ENCODE measurements at places on chromosomes 11 and 22. TPM values are rescaled to one million over a fixed set of nuclear protein-coding genes. Genes with fewer than 3 reads are reported as not detected.

CYB5R2 gene
- total RNA-seq, result 10.5 TPM

MRGPRF gene
- 84.3 TPM for total RNA-seq

BCO2 gene
- 13.5 TPM for total RNA-seq

SBF1 gene
- 51.4 TPM for total RNA-seq

DDI1 gene
- total RNA-seq, result not detected

HSPB2 gene
- 0.21 TPM for total RNA-seq

PANX2 gene
- total RNA-seq, result 0.35 TPM

TENM4 gene
- total RNA-seq, result 6.4 TPM

RIBC2 gene
- 2.4 TPM for total RNA-seq

CADM1 gene
- 40.2 TPM for total RNA-seq

- DNase-seq, result peak; percentile 24
These were observed 15.1 kb downstream of the UQCR10 start for GRCh38 chr22:29782061-29782845.

DNA sequence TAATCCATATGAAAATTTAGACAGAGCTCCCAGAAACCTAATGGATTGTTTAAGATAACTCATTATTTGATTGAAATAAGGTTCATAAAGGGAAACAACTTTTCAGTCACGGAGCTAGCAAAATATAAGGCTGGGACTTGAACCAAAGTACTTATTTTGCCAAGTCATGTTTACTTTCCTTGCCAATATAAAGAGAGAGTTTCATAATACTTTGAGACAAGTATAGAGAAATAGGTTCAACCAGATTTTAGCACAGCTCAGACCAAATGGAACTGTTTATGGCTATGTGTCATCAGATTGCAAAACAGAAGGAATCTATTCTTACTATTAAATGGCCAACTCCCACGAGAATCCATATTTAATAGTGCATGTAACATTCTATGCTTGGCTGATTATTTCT, 1517.5 kb upstream of the TENM4 start:
- DNase-seq, result no peak

DNA sequence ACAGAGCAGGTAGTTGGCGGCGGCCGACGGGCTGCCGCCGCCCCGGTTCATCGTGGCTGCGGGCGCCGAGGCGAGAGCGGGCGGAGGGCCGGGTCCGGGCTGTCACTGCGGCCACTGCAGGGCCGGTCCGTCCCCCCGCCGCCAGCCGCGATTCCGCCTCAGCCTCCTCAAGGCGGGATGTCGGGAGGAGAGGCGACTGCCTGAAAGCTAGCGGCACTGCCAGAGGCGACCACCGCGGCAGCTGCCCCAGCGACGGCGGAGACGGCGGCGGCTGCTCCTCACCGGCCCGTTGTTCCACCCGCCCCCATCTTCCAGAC, 234 bp downstream of the SESN3 start:
- no peak for DNase-seq

GRCh38 chr11:92130421-92130831, 94.2 kb upstream of the FAT3 start:
- DNase-seq, result no peak

DNA sequence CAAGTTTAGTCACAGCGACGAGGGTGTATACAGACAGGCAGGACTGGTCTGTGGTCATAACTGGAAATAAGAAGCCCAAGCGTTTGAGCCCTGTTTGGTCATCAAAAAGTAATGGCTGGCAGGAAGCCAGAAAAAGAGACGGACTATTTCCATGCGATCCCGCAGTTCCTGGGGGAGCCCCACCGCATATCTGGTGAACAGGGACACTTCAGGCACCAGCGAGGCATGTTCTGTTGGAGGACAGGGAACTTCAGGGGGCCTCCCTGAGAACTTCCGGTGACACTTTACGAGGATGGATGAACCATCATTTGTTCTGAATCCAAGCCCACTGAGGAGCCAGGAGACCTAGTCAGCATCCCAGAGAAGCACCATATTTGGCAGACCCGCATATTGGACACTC, 29.7 kb upstream of the TRIM29 start:
- no peak for DNase-seq

- peak; percentile 63 for DNase-seq
These were observed 11.8 kb upstream of the APLNR start for GRCh38 chr11:57248780-57249383.

GRCh38 chr11:28697920-28698827, 590.0 kb downstream of the METTL15 start:
- DNase-seq, result peak; percentile 13

DNA sequence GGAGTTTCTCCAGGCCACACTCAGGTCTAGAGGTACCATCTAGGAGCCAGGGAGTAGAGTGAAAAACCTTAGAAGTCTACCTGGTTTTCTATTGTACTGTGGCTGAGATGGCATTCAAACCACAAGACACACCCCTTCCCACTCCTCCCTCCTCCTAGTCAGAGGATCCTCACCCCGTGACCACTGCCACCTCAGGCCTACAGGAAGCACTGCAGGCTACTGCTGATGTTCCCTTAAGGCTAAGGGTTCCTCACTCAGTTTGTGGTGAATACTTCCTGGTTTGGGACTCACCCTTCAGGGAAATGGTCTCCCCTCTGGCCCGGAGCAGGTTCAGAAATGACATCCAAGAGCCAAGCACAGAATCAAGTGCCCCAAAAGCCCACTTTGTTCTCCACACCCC, 1293.9 kb downstream of the JRKL start:
- DNase-seq, result no peak

DNA sequence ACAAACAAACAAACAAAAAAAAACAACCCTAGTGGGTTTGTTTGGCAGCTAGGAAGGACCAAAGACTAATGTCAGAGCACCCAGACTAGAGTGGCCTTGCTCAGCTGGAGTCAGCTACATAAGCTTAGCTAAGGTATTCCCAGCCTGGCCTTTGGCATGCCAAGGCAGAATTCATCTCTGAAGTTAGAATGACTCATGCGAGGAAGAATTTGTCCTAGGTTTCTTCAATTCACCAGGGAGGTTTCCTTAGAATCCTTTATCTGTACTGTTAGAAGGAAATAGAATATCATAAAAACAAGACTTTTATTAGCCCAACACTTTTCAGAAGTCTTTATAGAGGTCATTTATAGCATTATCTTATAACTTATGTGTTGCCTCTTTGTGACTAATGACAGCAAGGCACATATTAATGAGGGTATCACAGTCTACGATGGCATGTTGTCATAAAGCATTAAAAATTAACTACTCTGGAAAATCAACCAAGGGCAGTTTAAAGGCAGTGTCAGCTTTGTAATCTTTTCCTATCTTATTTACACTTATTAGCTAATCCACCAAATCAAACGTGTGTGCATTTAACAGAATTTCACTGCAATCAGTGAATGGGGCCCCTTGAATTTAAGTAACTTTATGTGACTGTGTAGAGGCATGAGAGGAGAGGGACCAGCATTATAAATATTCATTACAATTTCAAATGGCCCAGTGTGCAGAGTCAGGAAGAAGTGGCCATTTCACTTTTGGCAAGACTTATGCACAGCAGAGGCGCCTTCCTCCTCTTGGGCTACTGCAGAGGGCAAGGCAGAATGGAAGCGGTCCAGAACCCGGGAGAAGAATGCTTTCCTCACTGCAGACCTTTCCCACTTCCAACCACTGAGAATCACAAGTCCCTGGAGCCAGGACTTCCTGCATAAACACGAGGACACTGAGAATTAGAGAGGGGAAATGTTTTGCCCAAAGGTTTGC, 36.3 kb downstream of the SLC5A1 start:
- DNase-seq, result no peak

- no peak for DNase-seq
These were observed 72.1 kb upstream of the TENM4 start for GRCh38 chr11:79512706-79513469.

GRCh38 chr11:11618973-11619435, 2.8 kb downstream of the GALNT18 start:
- DNase-seq, result no peak

GRCh38 chr22:43236411-43237166, 49.7 kb upstream of the TTLL12 start:
- DNase-seq, result no peak

DNA sequence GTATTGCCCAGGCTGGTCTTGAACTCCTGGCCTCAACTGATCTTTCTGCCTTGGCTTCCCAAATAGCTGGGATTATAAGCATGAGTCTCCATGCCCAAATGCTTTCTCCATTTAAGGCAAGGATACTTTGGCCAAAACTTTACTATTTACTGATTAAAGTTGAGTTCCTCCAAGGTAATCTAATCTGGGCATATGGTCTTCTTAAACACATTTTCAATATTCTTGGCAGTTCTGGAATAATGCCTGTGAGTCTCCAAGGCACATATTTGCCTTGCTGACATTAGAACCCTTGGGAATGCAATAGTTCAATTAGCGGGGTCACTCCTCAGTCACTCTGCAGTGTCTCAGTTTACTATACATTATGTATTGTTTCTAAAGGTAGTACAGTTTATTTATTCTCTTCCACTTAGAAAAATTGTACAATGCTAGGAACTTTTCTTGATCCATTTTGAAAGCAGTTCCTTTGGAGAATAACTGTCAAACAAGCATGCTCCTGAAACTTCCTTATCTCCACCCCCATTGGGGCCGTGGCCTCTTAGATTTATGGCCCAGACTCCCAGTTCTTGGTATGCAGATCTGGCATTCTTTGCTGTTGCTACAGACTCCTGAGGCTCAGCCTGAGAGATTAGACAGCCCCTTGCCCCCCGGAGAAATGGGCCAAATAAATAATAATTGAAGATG, 13.1 kb upstream of the RAB38 start:
- no peak for DNase-seq

- peak; percentile 37 for DNase-seq
These were observed 13.3 kb downstream of the ARHGAP1 start for GRCh38 chr11:46686886-46687795.

GRCh38 chr22:50542416-50542927, 3.2 kb upstream of the KLHDC7B start:
- DNase-seq, result no peak

DNA sequence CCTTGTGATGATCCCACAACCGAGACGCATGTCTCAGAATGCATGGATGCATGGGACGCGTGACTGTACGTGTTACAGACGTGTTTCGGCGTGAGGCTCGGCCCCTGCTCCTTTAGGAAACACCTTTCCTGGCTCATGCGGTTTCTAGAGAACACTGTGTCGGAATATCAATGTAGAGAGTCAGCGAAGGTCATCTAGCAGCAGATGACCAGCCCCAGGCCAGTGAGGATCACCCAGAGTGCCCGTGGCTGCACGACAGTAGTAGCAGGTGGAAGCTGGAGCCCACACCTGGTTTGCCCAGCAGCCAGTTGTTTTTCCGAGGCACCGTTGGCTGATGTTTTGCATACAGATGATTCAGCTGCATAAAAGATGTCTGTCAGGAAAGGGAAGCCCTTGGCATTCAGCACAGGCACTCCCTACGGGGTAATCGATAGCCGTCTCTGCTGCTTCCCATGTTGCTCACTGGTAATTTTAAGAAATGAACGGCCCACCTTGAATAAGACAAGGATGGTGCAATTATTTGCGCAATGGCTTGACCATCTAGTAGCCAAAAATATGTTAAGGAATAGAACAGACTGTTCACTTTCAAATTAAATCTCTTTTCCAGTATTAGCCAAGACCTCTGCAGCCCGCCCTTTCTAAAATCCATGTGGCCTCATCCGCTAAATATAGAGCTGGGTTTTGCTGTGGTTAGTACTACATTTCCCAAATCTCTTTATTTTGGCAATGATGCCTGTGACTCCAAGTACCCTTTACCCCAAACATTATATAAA, 1.1 kb upstream of the CLTCL1 start:
- peak; percentile 42 for DNase-seq

- no peak for DNase-seq
These were observed 124.4 kb downstream of the CTTN start for GRCh38 chr11:70522593-70523311.

DNA sequence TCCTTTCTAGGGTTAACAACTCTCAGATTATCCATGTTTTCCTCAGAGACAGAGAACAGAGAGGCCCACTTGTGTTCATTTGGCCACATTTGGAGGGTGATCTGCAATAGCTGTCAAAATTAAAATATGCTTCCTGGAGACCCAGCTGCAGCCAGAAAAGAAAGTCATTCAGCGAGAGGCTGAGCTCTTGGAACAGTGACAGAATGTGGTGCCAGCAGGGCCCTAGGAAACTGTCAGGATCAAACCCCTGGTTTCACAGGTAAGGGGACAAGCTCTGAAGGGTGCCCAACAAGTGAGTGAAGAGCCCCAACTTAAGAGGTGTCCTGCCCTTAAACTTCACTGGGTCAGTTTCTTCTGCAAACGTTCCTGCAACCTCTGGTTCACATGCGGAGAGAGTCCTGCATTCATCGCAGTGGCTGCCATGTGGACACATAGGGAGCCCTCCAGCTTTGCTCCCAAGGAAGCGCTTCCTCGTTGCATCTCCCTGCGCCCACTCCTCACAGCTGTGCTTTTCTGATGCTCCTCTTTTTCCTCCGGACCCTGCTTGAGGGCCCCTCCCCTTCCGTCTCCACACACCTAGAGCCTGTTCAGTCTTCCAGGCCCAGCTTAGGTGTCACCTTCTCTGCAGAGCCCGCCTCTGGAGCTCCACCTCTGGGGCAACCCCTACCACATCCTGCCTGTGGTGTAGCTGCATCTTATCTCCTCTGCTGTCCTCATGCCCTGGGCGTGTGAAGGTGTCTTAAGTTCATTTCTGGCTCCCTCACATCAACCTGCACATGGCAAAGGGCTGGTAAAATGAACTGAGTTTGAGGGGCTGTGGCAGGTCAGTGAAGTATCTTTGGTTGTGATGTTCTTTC, 3.9 kb downstream of the UCP3 start:
- no peak for DNase-seq
